Activated CD8-positive, alpha-beta memory T cell treated with anti-CD3 and anti-CD28 coated beads for 1 hour (primary cell): ENCODE measurements at places on chromosomes 3 and 15.

- no peak for DNase-seq
These were observed 461.3 kb upstream of the NAALADL2 start for GRCh38 chr3:174397848-174398247.

DNA sequence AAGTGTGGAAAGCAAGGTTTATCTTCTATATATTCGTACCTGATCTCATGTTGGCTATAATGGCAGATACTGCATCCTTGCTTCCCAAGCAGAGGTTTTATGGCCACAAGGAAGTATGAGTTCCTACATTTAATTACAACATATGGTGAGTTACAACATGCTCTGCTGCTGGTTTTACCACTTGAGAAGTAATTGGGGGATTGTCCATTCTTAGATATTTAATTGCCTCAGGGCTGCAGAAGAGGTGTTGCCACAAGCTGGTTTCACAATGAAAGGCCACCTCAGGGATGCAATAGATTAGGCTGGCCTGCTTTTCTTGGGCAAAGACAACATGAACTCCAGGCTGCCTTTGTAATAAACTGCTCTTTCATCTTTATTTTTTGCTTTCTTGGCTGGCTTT is 48.6 kb downstream of the RAP2B start:
- DNase-seq: no peak

DNA sequence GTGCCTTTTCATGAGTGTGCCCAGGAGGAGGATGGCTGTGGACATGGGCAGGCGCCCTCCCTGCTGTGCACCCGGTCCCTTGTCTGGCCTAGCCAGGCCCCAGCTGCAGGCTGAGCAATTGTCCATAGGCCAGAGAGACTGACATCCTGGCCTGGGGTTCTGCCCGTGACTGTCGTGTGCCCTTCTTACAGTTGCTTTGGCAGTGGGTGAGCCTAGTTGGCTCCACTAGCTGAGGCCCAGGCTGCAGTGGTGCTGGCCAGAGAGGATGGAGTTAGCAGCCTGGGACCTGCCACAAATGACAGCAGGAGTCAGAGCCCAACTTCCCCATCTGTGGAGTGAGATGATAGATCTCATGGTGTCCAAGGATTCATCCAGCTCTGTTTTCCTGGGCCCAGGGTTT is 9.0 kb upstream of the CHRNB4 start:
- DNase-seq: no peak

DNA sequence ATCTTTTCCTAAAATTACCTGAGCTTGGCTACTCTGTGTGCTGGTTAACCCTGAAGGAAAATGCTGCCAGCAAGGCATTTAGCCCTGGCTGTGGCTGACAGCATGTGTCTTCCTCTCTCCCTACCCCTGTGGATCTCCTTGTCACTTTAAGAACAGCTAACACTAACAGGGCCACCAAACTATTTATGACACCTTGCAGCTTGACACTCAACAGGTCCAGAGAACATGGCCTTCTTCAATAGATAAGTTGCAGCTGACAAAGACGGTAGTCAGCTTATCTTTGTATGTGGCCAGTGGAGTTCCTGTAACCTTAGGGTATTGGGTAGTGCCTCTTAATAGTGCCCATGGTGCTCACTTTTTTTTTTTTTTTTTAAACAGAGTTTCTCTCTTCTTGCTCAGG is 32.0 kb upstream of the COPB2 start:
- no peak for DNase-seq

GRCh38 chr3:190697901-190698300 is 164.6 kb downstream of the GMNC start:
- no peak for DNase-seq

GRCh38 chr3:184148076-184148475 is 7.1 kb upstream of the DVL3 start:
- DNase-seq: no peak
